ENCODE measurements at places on chromosomes 3 and 15.
A peak's percentile ranks its signal among the peaks of the same experiment; 100 is the strongest.

- no peak for DNase-seq
Observed at GRCh38 chr3:19256313-19256712, 108.0 kb downstream of the KCNH8 start.

GRCh38 chr3:172307141-172307560 is 141.1 kb downstream of the GHSR start:
- no peak for DNase-seq

GRCh38 chr3:48548729-48549705 is 7.6 kb downstream of the PFKFB4 start:
- DNase-seq, result peak; percentile 93

DNA sequence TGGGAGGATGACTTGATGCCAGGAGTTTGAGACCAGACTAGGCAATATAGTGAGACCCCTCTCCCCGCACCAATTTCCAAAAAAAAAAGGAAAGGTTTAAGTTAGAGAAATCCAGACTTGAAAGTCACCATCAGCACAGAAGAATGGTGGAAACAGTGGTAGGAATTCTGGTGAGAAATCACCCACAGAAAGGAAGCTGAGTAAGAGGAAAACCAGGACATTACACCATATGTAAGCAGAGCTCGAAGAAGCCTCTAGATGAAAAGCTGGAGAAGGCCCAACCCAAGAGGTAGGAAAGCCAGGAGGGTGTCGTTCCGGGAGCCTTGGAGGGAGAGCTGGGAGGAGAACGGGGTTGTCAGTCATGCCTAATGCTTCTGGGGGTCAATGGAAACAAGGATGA is 40.5 kb downstream of the RASGRP1 start:
- DNase-seq, result no peak

DNA sequence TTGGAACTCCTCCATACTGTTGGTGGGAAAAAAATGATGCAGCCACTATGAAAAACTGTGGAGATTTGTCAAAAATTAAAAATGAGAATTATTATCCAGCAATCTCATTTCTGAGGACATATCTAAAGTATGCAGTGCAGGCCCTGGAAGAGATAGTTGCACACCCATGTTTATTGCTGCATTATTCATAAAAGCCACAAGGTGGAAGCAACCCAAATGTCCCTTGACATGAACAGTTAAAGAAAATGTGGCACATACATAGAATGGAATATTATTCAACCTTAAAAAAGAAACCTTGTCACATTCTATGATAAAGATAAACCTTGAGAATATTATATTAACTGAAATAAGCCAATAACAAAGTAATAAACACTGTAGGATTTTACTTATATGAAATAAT is 80.9 kb upstream of the ARHGEF26 start:
- no peak for DNase-seq

Measured in tibial artery (tissue), 4 donors.